ENCODE measurements at places on chromosomes 2 and 18. TPM values are rescaled to one million over a fixed set of nuclear protein-coding genes. Genes with fewer than 3 reads are reported as not detected.
A peak's percentile ranks its signal among the peaks of the same experiment; 100 is the strongest.

TMEM37 gene
- not detected for total RNA-seq

KCNK3 gene
- total RNA-seq: 15.3 TPM

SP110 gene
- total RNA-seq: 14.8 TPM

DNA sequence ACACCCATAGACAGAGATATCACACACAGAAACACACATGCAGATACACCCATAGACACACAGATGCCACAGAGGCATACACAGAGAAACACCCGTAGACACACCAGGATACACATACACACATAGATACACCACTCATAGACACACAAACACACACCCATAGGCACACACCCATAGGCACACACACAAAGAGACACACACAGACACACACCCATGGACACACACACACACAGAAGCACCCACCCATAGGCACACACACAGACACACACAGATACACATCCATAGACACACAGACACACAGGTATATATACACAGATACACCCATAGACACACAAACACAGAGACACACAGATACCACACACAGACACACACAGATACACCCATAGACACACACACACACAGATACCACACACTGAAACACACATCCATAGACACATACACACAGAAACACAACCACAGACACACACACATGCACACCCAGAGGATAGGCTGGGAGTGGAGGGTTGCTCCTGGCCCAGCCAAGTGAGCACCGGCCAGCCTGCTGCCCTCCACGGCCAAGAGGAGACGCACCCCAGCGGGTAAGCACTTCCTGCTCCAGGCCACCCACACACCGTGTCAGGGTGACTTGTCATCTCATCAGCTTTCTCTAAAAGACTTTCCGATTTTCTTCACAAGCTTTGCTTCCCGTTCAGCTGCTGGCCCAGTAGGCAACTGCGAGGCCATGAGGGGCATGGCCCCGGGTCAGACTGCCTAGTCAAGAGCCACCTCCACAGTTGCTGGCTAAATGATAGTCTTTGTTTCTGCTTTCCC is 14.1 kb upstream of the CNNM3 start:
- DNase-seq: no peak

GRCh38 chr18:75923169-75923568 is 495.7 kb upstream of the SMIM21 start:
- DNase-seq: no peak

GRCh38 chr2:220279372-220279771 is 651.9 kb downstream of the SLC4A3 start:
- peak; percentile 44 for DNase-seq

DNA sequence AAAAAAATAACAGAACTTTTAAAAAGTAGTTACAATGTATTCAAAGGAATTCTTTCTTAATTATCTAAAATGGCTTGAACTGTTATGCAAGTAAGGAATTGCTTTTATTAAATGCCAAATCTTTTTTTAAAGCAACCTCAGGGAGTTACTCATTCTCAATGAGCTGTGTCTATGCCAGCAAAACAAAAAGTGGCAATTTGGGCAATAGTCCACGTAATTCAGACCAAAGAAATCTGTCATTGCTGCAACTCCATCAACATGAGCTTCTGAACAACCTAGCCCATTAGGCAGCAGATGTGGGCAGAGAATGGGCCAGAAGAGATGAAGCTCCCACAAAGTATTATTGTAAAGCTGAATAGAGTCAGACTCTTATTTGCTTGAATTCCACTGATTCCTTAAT is 118.4 kb downstream of the ALK start:
- no peak for DNase-seq

GRCh38 chr2:202237787-202238233 is 587 bp downstream of the SUMO1 start:
- DNase-seq: no peak

- no peak for DNase-seq
Measured at GRCh38 chr2:148971547-148971946, 67.0 kb upstream of the LYPD6B start.
